ENCODE measurements at places on chromosomes 1 and 21. TPM values are rescaled to one million over a fixed set of nuclear protein-coding genes. Genes with fewer than 3 reads are reported as not detected.

- H3K36me3 ChIP-seq: no peaks in the 10 kb centered on the region
- no peak overlapping the region for H3K27ac ChIP-seq
- H3K4me1 ChIP-seq: no peaks in the 10 kb centered on the region
- no peak for DNase-seq
- H3K4me3 ChIP-seq: no peak overlapping the region
These were observed 383.3 kb downstream of the HHAT start for GRCh38 chr1:210711825-210712612.

DNA sequence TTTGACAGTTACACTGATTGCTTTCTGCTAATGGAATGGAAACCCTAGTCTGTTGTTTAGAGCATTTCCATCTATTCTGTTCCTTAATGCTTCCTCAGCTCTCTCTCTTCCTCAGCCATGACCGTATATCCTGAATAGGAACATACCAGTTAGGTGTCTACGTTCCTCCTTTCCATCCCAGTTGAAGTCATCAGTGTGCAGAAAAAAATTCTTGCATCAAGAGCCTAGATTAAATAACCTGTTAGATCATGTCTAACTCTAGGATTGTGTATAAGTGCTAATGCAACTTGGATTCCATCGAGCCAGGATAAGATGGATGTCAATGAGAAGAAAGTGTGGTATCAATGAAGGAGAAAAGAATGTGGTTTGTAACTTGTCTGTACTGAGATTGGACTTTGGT, 18.7 kb downstream of the UBAP2L start:
- no peak overlapping the region for H3K27ac ChIP-seq
- H3K4me3 ChIP-seq: no peak overlapping the region
- peaks cover 83% of the 10 kb centered on the region for H3K36me3 ChIP-seq

DNA sequence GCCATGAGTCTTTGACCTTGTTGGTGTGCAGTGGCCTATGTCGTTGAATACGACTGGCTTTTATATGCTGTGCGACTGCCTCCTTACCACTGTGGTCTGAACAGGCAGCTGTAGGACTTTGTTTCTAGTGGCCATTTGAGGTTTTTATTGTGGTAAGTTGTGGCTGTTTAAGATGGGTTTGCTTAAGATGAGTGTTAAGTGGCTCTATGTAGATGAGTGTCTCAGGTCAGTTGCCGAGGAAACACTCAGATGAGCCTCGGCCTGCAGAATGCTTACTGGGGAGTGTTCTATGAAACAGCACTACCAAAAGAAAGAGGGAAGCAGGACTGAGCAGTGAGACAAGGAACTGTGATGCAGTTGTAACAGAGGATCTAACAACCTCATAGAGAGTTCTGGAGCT, 14.9 kb upstream of the CD1C start:
- H3K4me1 ChIP-seq: no peaks in the 10 kb centered on the region
- DNase-seq: no peak
- no peak overlapping the region for H3K4me3 ChIP-seq
- no peak overlapping the region for H3K27ac ChIP-seq

DNA sequence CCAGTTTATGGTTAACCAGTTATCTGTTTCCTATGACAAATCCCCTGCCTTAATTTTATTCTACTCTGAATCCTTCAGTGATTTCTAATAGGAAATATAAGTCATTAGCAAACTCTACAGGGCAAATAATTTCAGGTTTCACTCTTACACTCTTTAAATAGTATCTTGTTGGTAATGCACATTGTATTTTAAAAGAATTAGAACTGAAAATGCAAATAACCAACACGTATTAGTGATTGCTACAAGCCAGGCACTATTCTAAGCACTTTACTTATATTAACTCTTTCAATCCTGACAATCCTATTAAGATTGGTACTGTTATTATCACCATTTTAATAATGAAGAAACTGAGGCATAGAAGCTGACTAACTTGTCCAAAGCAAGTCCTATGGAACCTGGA, 48.3 kb upstream of the LHX8 start:
- H3K36me3 ChIP-seq: no peaks in the 10 kb centered on the region
- H3K4me1 ChIP-seq: no peaks in the 10 kb centered on the region
- no peak overlapping the region for H3K4me3 ChIP-seq
- no peaks in the 10 kb centered on the region for H3K27me3 ChIP-seq

Gene ATAD3C
- not detected for total RNA-seq

Gene NMNAT2
- total RNA-seq: 1.7 TPM

Gene MYOCOS
- total RNA-seq: not detected

Measured in vagina (tissue), 2 donors.